Ascending aorta (tissue), 2 donors: ENCODE measurements at places on chromosomes 12 and 14. TPM values are rescaled to one million over a fixed set of nuclear protein-coding genes. Genes with fewer than 3 reads are reported as not detected.

DNA sequence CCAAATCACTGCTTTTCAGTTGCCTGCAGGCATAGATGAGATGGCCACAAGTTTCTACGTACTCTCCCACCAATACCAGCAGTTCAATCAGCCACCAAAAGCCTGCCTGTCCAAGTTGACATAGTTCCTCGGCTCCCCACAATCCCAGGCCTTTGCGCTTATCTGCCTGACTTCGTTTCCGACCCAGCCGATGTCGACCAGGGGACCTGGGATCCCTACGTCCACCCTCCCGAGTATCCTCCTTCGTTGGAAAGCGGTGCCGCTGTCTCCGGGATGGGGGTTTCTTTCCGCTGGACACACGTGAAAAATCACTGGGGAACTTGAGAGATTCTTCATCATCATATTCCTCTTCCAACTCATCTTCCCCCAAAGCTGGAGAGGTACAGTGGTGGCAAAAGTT lies 1.6 kb downstream of the DNAJC14 start:
- H3K27ac ChIP-seq: peak overlapping the region; percentile 93
- peaks cover 8% of the 10 kb centered on the region for H3K4me1 ChIP-seq
- H3K4me3 ChIP-seq: no peak overlapping the region
- no peak for DNase-seq

DNA sequence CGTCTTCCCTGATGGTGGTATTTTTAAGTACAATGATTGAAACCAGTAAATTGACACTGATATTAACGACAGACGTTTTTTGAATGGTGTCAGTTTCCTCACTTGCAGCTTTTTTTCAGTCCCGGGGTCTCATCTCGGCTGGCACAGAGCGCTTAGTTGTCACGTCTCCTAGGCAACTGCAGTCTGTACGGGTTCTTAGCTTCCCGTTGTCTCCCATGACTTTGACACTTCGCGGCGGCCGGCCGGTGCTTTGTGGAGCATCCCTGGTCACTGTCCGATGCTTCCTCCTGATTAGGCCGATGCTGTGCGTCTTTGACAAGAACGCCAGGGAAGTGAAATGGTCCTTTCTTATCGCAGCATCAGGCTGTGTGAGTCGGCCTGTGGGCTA lies 67.4 kb downstream of the ADGRD1 start:
- no peaks in the 10 kb centered on the region for H3K36me3 ChIP-seq
- no peaks in the 10 kb centered on the region for H3K27me3 ChIP-seq
- no peaks in the 10 kb centered on the region for H3K4me1 ChIP-seq
- H3K4me3 ChIP-seq: no peak overlapping the region
- no peak overlapping the region for H3K27ac ChIP-seq

DNA sequence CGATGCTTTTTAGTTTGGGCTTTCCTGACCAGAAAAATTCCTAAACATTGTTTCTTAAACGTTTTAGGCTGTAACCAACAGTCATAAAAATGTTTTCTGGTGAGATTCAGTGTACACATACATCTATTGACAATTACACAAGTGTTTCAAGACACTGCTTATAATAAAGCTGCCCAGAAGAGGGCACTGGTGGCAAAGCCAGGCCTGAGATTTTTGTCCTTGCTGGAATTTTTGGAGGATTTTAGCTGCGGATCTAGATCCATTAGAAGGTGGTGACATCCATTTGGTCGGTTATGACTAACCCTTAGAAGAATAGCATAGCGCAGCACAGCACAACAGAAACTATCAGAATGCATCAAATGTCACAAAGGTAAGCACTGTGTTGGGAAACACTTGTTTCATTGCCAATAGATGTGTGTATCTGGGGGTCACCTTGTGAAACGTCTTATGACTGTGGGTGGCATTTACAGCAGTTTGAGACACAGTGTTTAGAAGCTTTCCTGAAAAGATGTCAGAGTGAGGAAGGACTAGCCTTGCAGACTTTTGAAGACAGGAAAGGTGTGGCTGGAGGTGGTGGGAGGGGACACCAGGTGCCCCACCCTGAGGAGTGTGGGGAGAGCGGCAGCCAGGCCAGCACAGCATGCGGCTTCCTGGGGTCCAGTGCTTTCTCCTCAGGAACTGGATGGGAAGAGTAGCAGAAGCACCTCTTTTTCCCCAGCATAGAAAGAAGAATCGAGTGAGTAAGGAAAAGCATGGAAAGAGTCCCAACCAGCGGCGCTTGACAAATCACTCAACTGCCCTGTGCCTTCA lies 54.7 kb upstream of the FKBP4 start:
- H3K4me1 ChIP-seq: no peaks in the 10 kb centered on the region
- H3K4me3 ChIP-seq: no peak overlapping the region
- H3K27me3 ChIP-seq: no peaks in the 10 kb centered on the region
- no peak overlapping the region for H3K27ac ChIP-seq

DNA sequence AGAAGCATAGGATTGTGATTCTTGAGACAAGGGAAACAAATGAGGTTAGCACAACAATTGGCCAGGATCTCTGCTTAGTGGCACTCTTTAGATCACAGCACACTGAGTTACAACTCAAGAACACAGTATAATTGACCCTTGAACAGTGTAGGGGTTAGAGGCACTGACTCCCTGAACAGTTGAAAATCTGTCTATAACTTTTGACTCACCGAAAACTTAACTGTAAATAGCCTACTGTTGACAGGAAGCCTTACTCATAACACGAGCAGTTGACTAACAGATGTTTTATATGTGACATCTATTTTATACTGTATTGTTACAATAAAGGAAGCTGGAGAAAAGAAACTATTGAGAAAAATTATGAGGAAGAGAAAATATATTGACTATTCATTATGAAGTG lies 296.1 kb downstream of the RERGL start:
- no peaks in the 10 kb centered on the region for H3K36me3 ChIP-seq
- no peaks in the 10 kb centered on the region for H3K27me3 ChIP-seq
- no peak for DNase-seq
- H3K4me3 ChIP-seq: no peak overlapping the region
- no peaks in the 10 kb centered on the region for H3K4me1 ChIP-seq

GRCh38 chr12:51238037-51238509 lies 553 bp upstream of the DAZAP2 start:
- no peak overlapping the region for H3K27ac ChIP-seq
- H3K4me3 ChIP-seq: peak overlapping the region; percentile 96
- peaks cover 14% of the 10 kb centered on the region for H3K4me1 ChIP-seq

DNA sequence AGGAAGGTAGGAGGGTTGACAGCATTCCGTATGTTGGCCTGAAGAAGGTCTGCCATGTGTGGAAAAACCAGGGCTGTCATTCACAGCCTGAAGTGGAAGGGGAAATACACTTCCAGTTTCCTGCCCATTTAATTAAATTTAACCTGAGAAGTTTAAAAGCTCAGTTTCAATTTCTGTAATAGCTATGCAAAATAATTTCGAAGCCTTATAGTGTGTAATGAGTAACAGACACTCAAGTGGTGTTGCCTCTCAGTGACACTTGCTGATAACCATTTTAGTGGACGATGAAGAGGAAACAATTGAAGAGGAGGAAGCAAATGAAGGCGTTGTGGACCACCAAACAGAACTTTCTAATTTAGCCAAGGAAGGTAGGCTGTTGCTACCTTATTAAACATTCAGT lies 44.8 kb downstream of the EP400 start:
- no peak for DNase-seq
- no peak overlapping the region for H3K4me3 ChIP-seq

DNA sequence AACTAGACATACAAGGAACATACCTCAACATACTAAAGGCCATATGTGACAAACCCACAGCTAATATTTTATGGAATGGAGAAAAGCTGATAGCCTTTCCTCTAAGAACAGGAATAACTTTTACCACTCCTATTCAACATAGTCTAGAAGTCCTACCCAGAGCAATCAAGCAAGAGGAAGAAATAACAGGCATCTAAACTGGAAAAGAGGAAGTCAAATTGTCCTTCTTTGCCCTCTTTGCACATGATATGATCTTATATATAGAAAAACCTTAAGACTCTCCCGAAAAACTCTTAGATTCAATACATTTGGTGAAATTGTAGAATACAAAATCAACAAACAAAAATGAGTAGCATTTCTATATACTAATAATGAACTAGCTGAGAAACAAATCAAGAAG lies 110.0 kb downstream of the ATP23 start:
- H3K4me3 ChIP-seq: no peak overlapping the region
- H3K4me1 ChIP-seq: no peaks in the 10 kb centered on the region
- no peaks in the 10 kb centered on the region for H3K36me3 ChIP-seq
- no peak overlapping the region for H3K27ac ChIP-seq

DNA sequence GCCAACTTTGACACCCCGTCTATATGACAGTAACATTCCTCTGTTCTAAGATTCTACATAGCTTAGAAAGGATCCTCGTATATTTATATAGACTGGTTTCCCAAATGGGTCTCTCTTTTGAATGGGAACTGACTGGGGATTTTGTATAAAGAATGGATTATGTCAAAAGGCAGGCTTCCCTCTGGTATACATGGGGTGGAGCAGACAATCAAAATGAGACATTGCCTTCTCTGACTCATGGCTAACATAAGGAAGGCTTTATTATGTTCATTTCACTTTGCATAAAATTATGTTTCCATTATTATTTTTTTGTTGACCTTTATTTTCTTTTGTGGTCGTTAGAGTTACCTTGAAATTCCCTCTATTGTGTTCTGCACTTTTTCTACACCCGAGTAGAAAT lies 211.1 kb downstream of the ALG10B start:
- no peaks in the 10 kb centered on the region for H3K4me1 ChIP-seq
- H3K27me3 ChIP-seq: no peaks in the 10 kb centered on the region
- H3K27ac ChIP-seq: no peak overlapping the region
- H3K4me3 ChIP-seq: no peak overlapping the region
- no peaks in the 10 kb centered on the region for H3K36me3 ChIP-seq

DNA sequence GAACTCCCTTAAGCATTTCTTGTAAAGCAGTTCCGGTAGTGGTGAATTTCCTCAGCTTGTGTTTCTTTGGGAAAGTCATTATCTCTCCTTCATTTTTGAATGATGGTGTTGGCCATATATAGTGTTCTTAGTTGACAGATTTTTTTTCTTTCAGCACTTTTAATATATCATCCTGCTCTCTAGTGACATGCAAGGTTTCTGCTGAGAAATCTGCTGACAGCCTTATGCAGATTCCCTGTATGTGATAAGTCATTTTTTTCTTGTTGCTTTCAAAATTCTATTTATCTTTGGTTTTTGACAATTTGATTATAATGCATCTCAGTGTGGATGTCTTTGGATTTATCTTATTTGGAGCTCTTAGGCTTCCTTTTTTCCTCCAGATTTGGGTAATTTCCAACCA lies 135.7 kb downstream of the PTPRO start:
- H3K27ac ChIP-seq: no peak overlapping the region
- no peak overlapping the region for H3K4me3 ChIP-seq
- H3K27me3 ChIP-seq: no peaks in the 10 kb centered on the region
- no peak for DNase-seq
- no peaks in the 10 kb centered on the region for H3K36me3 ChIP-seq

DNA sequence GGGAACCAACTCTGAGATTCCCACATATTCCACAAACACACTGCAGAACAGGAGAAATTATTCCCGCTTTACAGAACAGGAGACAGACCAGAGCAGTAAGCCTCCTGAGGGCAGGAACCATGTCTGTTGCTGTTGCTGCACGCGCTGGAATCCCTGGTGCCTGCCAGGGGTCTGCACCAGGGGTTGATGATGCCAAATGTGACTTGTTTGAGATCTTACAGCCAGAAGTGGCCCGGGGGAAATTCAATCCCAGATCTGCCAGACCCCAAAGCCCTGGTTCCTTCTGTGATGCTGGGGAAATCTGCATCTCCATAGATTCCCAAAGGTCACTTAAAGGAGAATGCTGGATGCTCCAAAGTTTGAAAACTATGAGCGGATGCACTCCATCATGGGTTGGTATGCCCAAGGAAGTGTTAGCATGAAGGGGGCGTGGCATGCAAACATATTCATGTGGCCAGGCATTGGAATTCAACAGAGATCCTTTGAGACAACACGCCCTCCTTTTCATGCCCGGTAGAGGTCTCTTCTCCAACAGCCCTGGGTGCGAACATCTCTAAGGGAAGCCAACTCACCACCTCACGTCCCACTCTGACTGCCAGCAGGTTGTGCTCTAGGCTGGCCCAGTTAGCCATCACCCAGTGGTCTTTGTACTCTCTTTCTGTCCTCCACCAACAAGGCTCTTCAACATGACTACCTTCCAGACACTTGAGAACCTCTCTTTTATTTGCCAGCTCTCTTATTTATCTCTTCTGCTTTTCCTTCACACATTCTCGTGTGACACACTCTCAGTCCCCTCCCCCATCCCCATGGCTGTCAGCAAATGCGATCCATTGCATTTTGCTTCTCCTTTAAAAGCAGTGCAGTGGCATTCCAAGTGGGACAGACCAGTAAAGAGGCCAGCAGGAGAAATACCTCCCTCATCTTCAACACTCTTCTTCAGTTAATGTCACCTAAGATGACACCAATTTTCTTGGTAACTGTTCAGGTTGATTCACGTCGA lies 131.3 kb downstream of the ZFP36L1 start:
- no peaks in the 10 kb centered on the region for H3K36me3 ChIP-seq
- H3K27ac ChIP-seq: no peak overlapping the region
- peaks cover 37% of the 10 kb centered on the region for H3K4me1 ChIP-seq
- H3K4me3 ChIP-seq: no peak overlapping the region
- no peaks in the 10 kb centered on the region for H3K27me3 ChIP-seq
- peak; percentile 41 for DNase-seq

- DNase-seq: no peak
- H3K4me3 ChIP-seq: no peak overlapping the region
- peaks cover 7% of the 10 kb centered on the region for H3K4me1 ChIP-seq
- no peaks in the 10 kb centered on the region for H3K27me3 ChIP-seq
- peak overlapping the region; percentile 68 for H3K27ac ChIP-seq
- no peaks in the 10 kb centered on the region for H3K36me3 ChIP-seq
These were observed 124.0 kb downstream of the DYRK2 start for GRCh38 chr12:67772267-67773169.

- no peak overlapping the region for H3K27ac ChIP-seq
- H3K4me1 ChIP-seq: no peaks in the 10 kb centered on the region
- H3K27me3 ChIP-seq: no peaks in the 10 kb centered on the region
- H3K4me3 ChIP-seq: peak overlapping the region; percentile 20
- H3K36me3 ChIP-seq: no peaks in the 10 kb centered on the region
These were observed 40.4 kb upstream of the LDHB start for GRCh38 chr12:21697904-21698630.

DNA sequence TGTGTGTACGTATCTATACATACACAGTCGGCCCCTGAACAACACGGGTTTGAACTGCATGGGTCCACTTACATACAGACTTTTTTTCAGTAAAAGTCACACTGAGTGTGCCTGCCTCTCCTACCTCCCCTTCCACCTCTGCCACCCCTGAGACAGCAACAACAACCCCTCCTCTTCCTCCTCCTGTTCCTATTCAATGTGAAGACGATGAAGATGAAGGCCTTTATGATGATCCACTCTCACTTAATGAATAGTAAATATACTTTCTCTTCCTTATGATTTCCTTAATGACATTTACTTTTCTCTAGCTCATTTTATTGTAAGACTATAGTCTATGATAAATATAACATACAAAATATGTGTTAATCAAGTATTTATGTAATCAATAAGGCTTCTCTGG lies 25.5 kb downstream of the TM7SF3 start:
- no peaks in the 10 kb centered on the region for H3K4me1 ChIP-seq
- H3K4me3 ChIP-seq: no peak overlapping the region
- no peak for DNase-seq
- no peak overlapping the region for H3K27ac ChIP-seq

- no peak overlapping the region for H3K27ac ChIP-seq
- DNase-seq: no peak
- no peaks in the 10 kb centered on the region for H3K4me1 ChIP-seq
- no peaks in the 10 kb centered on the region for H3K36me3 ChIP-seq
- no peak overlapping the region for H3K4me3 ChIP-seq
These were observed 38.8 kb upstream of the DACT1 start for GRCh38 chr14:58598804-58599525.

PTPN21 gene
- total RNA-seq: 18.1 TPM

GDF3 gene
- total RNA-seq: not detected

EIF2S3B gene
- not detected for total RNA-seq

GPR162 gene
- 9.4 TPM for total RNA-seq
